Sigmoid colon (tissue), 7 donors: ENCODE measurements at places on chromosomes 4 and X. TPM values are rescaled to one million over a fixed set of nuclear protein-coding genes. Genes with fewer than 3 reads are reported as not detected.

Gene SLC2A9
- 3.9 TPM for total RNA-seq

GRCh38 chrX:50003467-50003866 lies 81.1 kb downstream of the CLCN5 start:
- no peak for DNase-seq

Gene ADGRL3
- total RNA-seq: 6.9 TPM

- DNase-seq: no peak
Observed at GRCh38 chrX:56503941-56504673, 59.3 kb upstream of the UBQLN2 start.
